ENCODE measurements at places on chromosomes 11 and 22.

- DNase-seq = no peak
These were observed 126.3 kb upstream of the CARD18 start for GRCh38 chr11:105265845-105266244.

GRCh38 chr11:46345881-46346484, 1.3 kb upstream of the DGKZ start:
- DNase-seq = peak; percentile 71

- no peak for DNase-seq
These were observed 6.9 kb upstream of the RAD9A start for GRCh38 chr11:67384851-67385366.

DNA sequence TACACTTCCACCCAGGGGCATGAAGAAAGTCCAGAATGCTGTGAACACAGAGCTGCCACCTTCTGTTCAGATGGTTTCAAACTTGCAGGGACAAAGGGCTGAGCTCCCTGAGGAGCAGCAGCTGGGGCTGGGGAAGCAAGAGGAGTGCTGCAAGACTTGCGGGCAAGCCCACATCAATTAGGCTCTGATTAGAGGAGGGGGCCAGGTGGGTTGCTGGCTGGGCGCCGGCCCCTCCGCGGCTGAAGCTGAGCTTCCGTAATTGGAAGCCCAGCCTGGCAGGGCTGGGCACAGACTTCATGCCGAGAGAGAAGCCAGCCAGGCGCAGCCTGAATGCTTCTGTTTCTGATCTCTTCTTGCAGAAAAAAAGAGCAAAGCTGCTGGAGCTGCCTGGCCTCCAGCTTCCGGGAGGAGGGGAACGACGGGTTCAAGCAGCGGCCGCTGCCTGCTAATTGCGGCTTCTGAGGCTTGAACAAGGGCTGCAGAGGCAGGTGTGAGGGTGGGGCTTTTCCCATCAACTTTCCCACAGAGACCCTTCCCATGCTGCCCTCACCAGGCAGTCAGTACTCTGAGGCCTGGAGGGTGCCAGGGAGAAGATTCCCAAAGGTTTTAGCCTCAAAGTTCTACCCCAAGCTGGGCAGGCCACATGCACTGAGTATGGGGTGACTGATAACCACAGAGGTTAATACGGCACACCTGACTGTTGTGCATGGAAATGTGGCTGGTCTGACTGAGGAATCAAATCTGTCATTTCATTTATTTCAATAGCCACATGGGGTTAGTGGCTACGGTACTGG, 91.1 kb upstream of the LMO1 start:
- DNase-seq = peak; percentile 60

DNA sequence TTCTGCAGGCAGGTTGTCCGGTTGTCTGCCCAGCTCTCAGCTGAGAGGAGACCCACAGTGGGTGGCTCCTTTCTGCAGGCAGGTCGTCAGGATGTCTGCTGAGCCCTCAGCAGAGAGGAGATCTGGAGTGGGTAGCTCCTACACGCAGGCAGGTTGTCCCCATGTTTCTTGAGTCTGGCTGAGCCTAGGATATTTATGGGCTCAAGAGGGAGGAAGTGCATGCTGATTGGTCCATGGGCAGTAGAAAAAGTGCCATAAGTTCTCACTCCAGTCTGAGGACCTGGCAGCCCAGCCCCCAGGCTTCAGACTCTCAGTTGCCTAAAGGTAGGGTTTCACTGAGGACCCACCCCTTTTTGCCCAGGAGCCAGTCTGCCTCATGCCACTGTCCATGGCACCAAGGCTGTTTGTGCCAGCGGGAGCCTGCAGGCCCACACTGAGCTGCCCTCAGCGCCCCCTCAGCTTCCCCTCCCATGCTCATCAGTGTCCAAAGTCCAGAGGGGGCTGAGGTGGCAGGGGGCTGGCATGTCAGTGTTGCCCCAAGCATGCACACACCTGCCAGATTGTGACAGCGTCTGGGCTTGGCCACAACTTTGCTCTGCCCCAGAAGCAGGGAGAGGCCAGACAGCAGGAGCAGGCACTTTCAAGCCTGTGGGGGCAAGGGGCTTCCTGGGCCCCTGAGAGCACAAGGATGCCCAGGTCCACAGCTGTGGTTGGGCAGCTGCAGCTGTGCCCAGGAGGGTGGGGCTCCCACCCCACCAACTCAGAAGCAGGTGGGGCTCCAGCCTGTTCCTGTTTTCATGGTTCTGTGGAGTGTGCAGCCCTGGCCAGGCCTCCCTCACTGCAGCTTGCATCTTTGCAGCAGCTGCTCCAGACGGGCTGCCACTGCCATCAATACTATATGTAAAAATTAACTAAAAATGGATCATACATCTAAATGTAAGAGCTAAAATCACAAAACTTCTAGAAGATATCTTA, 3.8 kb upstream of the RNF141 start:
- peak; percentile 84 for DNase-seq

DNA sequence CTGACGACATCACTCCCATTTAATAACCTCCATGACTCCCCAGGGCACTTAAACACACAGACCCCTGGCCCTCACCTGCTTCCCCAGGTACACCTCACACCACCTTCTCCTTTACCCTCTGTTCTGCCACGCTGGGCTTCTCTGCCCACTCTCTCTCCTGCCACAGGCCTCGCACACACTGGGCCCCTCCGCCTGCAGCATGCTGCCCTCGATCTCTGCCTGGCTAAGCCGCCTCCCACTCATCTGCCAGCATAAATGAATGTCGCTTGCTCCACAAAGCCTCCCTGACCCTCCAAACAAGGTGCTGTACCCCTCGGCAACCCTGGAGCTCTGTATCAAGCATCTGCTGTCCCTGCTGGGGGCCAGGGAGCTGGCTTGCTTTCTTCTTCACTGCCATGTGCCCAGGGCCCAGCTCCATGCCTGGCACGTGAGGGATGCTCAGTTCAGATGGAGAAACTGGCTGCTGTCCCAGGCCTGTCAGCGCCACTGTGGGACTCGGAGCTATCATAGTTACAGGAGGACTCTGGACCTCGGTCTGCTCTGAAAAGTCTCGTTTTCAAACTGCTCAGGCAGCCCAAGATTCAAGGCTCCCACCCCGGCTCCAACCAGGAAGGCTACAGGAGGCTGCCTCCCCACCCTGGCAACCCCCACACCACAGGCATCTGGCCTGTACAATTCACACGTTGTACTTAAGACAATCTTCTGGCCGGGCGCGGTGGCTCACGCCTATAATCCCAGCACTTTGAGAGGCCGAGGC, 11.9 kb downstream of the TTLL1 start:
- no peak for DNase-seq

DNA sequence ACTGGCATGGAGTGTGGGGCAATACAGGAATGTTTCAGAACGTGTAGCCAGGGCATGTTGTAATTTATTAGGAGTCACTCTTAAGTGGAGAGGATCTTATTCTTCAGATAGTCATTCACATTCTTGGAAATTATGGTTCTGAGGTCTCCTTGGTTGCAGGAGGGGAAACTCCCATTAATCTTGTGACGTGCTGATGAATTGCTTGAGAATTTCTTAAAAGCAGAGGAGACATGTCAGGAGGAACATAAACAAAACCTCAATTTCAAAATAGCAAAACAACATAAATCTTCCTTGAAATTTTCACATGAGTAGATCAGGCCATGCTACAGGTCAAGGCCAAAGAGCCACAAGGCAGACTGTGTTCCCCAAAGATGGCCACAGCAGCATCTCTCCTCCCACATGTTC, 50.4 kb downstream of the ADM start:
- no peak for DNase-seq

DNA sequence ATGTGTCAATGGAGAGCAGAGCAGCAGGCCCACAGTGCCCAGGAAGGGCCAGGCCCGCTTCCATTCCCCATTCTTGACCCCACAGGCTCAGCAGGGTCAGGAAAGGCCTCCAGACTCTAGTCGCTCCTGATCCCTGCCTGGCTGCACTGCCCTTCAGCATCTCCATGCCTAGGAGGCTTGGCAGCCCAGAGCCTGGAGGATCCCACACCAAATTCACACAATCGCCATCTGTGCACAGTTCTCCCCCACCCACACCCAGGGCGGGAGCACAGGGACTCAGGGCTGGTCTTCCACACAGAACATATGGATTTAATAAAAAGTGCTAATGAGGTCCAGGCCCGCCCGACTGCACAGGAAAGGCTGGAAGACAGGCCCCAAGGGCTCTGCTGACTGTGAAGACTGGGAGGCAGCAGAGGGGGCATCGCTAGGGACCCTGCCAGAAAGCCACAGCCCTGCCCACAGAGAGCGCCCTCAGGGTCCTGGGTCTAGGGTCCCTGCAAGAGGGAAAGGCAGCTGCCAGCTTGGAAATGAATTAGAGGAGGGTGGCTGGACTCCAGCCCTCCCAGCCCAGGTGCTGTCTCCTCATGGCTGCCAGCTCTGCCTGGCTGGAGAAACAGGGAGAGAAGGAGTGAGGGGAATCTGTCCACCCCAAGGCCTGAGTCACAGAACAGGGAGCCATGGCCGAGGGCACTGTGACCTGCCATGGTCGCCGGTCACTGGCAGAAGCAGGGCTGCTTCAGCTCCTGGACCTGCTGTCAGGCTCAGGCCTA, 39.7 kb downstream of the DKK3 start:
- no peak for DNase-seq

GRCh38 chr22:31950226-31950625, 5.9 kb downstream of the YWHAH start:
- no peak for DNase-seq

- no peak for DNase-seq
These were observed 635.5 kb downstream of the NTM start for GRCh38 chr11:132005887-132006286.

GRCh38 chr11:120819003-120819402, 204.9 kb upstream of the TBCEL start:
- no peak for DNase-seq

GRCh38 chr11:112085822-112086421, 634 bp downstream of the TIMM8B start:
- no peak for DNase-seq

DNA sequence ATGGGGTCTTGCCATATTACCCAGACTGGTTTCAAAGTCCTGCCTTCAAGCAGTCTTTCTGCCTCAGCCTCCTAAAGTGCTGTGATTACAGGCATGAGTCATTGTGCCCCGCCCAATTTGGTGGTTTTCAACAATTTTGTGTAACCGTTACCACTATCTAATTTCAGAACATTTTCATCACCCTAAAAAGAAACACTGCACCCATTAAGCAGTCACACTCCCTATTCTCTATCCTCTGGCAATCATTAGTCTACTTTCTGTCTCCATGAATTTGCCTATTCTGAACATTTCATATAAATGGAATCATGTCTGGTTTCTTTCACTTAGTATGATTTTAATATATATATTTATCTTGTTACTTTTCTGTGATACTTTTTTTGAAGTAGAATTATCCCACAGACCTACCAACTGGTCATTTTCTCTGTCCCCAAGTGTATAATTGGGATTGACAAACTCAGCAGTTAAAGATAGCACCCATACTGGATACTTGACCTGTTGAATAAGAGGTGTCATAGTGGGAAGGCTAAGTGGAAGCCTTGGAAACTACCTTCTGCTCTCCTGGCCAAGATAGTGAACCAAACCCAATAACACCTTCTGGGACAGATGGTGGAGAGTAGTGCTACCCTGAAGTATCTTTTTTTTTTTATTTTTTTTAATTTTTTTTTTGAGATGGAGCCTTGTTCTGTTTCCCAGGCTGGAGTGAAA, 64.8 kb downstream of the STIM1 start:
- peak; percentile 81 for DNase-seq

DNA sequence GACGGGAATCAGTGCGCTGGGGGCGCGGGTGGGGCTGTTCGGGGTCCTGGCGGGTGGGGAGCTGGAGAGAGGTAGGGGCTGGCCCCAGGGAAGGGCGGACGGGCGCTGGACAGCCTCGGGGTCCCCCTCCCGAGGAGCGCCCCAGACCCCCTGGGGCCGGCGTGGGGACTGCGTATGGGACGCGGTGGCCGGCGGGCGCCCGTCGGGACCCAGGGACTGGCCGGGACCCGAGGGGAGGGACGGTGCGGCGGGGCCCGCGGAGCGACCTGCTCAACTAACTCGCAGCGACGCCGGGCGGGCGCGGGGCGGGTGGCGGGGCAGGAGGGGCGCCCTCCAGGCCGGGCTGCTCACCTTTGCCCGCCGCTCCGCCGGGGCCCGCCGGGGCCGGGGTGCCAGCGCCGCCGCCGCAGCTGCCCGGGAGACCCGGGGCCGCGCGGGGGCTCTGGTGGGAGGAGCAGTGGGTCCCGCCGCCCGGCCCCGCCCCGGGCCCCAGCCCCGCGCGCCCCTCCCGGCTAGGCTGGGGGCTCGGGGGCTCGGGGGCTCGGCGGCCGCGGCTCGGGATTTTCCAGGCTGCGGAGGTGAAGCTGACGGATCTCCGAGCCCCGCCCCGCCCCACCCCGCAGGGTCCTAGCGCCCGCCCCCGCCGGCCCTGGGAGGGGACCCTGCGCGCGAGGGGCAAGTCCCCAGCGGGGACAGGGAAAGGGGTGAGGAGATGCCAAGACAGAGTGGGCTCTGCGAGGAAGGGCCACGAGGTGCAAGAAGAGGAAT, 12.3 kb downstream of the STARD10 start:
- no peak for DNase-seq

DNA sequence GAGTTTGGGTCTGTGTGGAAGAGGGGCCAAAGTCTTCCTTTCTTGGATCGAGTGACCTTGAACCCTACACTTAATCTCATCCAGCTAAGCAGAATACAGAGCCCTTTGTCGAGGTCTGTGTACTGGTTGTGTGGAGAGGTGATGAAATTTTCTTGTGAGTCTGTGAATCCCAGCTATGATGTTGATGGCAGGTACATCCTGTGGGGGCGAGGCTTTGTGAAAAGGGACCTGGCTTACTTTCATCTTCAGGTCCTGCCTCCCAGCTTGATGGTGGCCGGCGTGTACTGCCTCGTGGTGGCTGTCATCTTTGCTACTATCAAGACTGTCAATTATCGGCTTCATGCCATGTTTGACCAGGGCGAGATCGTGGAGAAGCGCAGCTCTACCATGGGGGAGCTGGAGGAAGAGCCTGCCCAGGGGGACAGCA, 1.0 kb downstream of the PCNX3 start:
- DNase-seq = no peak

DNA sequence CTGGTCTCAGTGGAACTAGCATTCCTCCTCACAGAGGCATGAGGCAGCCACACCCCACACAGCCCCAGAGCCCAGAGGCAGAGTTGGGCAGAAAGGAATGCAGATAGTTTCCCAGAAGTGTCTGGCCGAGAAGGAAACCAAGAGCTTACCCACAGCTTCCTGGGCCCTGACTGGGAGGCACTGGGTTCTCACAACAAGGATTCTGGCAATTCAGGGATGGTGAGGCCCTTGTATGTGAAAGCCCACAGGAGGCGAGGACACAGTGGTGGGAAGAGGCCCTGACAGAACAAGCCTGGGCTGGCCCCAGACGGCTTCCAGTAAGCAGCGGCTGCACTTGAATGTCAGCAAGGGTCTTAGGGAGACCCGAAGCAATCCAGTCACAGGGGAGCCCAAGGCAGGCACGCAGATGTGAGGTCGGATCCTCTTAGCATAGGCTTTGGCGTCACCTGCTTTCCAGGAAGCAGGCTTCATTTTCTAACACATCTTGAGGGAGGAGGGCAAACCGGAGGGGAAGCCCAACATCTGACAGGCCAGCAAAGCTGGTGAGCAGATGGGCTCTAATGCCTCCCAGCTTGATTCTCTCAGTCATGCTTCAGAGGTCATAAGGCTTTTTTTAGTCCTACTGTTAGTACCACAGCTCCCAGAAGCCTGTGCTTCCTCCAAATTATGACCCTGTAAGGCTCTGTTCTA, 78.3 kb upstream of the AKIP1 start:
- no peak for DNase-seq
